ENCODE measurements at places on chromosomes 2 and 18.

- peak; percentile 72 for DNase-seq
These were observed 32.8 kb upstream of the SLC14A1 start for GRCh38 chr18:45690975-45691815.

GRCh38 chr2:208249296-208249695, 5.6 kb downstream of the IDH1 start:
- DNase-seq = peak; percentile 50

DNA sequence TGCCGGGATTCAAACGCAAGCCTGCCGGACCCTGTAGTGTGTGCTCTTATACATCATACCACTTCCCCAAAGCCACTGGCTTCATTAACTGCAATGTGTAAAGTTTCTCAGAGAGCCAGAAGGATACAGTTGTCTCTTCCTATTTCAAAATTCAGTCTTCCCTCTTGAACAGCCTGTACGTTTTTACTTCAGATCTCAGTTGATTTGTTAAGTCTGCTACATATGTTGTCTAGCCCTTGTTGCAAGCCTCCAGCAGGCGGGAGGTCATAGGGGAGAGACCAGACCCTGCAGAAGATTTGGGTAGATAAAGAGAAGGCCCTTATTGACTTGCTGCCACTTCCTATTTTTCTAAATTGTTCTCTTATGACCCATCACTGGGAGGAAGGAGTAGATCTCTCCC, 56.2 kb downstream of the ARHGEF33 start:
- no peak for DNase-seq

DNA sequence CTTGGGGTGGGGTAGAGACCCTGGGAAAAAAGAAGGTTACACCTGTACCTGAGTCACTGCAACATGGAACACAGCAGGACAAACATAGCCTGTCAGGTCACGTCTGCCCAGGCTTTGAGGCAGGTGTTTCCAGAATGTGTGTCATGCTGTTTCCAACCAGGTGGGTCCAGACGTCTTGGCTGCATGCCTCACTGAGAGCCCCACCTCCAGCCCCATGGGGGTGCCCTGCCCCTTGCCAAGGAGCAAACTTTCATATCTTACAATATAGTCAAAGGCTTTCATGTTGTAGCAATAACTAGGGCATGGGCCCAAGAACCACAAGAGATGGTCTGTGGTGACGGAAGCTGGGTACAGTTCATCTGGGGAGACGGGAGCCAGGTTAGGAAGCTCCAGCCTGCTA, 499.7 kb downstream of the BCL11A start:
- no peak for DNase-seq

GRCh38 chr18:75221397-75221796, 10.8 kb downstream of the TSHZ1 start:
- no peak for DNase-seq

DNA sequence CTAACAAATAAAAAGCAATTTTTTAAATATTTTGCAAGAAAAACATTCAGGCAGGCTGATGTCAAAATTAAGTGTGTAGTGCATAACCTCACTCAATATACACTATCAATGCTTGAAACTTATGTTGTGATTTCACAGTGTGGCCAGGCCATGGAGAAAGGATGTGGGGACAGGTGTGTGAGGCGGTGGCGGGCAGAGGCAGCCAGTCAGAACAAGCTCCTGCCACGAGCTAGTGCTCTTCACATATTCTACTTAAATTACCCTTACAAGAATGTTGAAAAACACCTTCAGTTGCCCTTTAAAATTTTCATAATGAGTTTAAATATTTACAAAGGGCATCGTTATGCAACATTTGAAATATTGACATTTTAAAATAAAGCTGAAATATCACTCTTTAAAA, 43.2 kb downstream of the CYB5A start:
- DNase-seq = no peak

GRCh38 chr2:145034511-145034910, 514.6 kb upstream of the ZEB2 start:
- DNase-seq = no peak

DNA sequence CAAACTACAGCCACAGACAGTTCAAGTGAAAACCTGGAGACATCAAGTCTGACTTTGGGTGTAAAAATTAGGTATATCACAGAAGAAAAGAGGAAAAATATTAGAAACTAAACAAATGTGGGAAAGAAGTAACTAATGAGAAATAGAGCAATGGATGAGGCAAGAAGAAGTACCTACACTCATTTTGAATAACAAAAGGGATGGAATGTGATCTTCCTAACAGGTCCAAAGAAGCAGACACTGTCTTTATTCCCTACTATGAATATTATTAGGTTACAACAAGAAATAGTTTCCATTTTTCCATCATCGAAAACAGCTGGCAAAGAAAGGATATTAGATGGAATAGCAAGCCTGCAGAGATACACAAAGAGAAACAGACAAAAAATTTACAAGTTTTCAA, 486.3 kb upstream of the FSHR start:
- no peak for DNase-seq

DNA sequence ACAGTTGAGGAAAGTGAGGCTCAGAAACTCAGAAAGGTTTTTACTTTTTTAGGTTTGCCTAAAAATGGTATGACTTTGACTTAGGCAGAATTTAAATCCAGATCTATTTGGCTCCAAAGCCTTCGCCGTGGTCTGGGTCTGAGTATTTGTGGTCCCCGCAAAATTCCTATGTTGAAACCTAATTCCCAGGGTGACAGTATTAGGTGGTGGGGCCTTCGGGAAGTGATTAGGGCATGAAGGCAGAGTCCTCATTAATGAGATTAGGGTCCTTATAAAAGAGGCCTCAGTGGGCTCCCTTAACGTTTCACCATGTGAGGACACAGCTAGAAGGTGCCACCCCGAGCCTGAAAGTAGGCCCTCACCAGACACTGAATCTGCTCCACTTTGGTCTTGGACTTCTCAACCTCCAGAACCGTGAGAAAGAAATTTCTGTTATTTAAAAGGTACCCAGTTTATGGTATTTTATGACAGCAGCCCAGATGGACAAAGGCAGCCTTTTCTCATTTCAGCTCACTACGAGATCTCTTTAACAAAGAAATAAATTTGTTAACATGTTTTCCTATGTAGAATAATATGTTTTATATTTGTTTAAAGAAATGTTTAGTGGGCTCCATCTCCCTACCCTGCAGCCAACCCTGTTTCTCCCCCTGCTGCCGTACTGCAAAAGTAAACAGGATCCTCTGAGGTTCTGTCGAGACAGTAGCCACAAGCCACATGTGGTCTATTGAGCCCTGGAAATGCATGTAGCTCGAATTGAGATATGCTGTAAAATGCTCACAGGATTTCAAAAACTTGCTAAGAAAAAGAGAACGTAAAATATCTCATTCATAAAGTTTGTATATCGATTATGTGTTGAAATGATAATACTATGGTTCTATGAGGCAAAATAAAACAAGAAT, 80.6 kb downstream of the MOGAT1 start:
- DNase-seq = peak; percentile 33

GRCh38 chr18:59900222-59901128, 679 bp downstream of the PMAIP1 start:
- DNase-seq = peak; percentile 89

GRCh38 chr2:202377207-202377761, 1.2 kb downstream of the BMPR2 start:
- peak; percentile 41 for DNase-seq

GRCh38 chr2:66995636-66996035, 401.5 kb upstream of the ETAA1 start:
- DNase-seq = no peak

- DNase-seq = no peak
These were observed 18.5 kb upstream of the YWHAQ start for GRCh38 chr2:9649261-9649660.

DNA sequence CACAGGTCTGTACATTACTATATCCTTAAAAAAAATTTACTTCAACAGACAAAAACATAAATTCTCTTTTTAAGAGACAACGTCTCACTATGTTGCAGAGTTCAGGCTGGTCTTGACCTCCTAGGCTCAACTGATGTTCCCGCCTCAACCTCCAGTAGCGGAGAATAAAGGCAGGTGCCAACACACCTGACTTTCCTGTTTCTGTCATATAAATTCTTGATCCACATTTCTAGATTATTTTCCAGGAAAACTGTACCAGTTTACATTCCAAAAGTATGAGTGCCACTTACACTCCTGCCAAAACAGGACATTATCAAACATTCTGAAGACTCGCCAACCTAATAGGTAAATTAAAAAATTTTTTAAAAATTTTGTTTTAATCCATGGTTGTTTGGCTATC, 48.6 kb downstream of the PUM2 start:
- DNase-seq = no peak

GRCh38 chr2:20933714-20934113, 110.2 kb downstream of the APOB start:
- no peak for DNase-seq

DNA sequence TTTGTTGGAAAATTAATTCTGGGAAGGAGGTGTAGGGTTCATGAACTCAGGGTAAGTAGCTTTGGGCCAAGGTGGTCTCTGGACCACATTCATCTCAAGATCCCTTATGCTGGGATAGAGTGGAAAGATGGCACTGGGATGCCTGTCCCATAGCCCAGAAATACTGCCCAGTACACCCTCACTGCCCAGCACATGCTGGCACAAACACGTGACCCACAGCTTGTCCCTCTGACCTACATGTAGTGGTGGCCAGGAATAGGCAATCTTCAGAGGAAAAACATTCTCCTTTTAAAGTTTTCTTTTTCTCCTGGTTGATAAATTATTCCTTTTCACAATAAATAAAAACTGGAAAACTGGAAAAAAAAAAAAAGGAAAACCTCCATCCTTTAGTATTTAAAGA, 135.6 kb upstream of the ACAA2 start:
- DNase-seq = no peak

GRCh38 chr18:24678107-24678506, 217.7 kb downstream of the HRH4 start:
- DNase-seq = no peak

- DNase-seq = peak; percentile 14
These were observed 113.7 kb downstream of the BARD1 start for GRCh38 chr2:214695789-214696188.

DNA sequence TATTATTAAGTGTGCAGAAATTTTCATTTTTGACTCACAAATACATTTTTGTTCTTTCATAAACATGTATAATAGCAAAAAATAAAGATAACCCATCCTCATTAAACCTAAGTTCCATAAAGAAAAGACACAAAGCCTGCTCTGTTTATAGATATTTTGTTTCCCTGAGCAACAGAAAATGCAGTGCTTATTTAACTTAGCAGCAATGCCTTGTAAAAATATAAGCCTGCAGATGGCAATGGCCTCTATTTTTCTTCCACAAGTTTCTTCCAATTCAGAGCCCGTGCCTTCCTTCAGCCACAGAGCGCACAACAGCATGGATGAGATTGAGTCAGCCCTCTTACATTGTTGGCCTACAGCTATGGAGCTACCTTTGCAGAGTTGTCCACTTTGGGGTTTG, 43.6 kb downstream of the PKP4 start:
- no peak for DNase-seq

GRCh38 chr2:14978845-14979244, 346.3 kb downstream of the LRATD1 start:
- DNase-seq = no peak

GRCh38 chr2:11090187-11090586, 65.1 kb upstream of the SLC66A3 start:
- DNase-seq = no peak

DNA sequence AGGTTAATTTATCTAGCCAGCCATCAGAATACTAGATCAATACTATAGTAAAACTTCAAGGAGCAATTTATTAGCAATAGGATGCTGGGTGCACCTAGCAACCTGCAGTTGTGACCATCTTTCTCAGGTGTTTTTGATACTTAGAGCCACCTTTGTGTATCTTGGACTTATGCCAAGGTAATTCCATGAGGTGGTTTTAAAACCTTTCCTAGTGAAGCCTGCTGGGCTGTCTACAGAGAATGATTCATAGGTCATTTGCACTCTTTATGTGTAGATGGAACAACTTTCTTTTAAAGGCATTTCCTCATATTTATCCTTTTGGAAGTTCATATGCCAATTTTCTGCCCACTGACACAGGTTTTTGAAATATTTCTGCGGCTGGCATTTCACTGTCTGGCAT, 1030.1 kb upstream of the POU3F3 start:
- peak; percentile 3 for DNase-seq

- no peak for DNase-seq
These were observed 8.5 kb downstream of the FAM117B start for GRCh38 chr2:202643012-202643858.

- no peak for DNase-seq
These were observed 17.7 kb upstream of the ATP6V1B1 start for GRCh38 chr2:70918016-70918415.

DNA sequence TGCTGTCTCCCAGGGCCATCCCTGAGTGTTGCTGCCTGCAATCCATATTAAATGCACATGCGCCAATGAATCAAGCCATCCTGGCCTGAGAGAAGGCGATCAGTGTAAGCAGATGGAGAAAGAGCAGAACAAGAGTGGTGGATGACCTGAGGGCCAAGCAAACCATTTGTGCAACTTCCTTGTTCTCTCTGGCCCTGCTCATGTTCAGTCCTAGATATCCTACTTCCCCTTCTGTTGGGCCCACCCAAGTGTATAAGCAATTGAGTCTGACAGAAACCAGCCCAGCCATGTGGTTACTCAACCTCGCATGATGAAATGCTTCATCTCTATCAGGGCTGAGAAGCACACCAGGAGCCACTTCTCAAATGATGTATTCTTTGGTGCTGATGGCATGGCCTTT, 383.1 kb upstream of the ID2 start:
- DNase-seq = no peak

DNA sequence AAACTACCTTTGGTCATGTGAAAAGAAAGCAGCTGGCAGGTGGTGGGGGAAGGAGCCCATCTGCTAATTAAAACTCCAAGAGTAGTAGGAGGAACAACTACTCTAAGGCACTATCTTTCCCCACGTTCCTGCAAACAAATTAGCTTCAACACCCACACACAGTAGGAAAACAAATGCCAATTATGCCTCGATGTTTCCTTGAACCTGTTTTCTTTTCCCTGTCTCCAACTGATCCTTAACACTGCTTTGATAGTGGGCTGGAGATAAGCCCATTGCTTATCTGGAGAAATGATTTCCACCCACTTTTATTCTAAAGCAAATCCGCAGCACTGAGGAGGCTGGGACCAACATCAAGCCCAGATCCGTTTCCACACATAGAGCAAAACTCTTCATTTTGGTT, 36.0 kb downstream of the DDX18 start:
- DNase-seq = no peak

GRCh38 chr2:130355578-130356431, at the start of gene PTPN18:
Gene PTPN18, plus strand, starts transcription at chr2:130356056. Its CDS starts 52 bp downstream, at chr2:130356108.
- peak; percentile 89 for DNase-seq

DNA sequence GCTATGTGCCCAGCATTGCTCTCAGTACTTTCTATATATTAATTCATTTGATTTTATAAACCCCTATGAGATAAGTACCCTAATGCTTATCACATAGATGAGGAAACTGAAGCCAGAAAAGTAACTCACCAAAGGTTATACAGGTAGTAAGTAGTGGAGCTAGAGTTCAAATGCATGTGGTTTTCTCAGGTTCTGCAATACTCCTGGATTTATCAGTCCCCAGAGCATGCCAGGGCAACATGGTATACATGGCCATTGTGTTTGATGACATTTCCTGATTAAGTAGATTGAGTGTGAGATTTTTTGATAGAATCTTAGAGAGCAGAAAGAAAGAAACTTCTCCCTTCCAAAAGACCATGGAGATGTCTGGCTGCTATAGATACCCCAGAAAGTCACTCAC, 233.1 kb downstream of the IKZF2 start:
- no peak for DNase-seq

- no peak for DNase-seq
These were observed 8.7 kb downstream of the EPHA4 start for GRCh38 chr2:221563270-221563985.

GRCh38 chr2:29215739-29216608, 100.8 kb downstream of the CLIP4 start:
- no peak for DNase-seq

GRCh38 chr18:3046216-3046808, 33.4 kb upstream of the LPIN2 start:
- no peak for DNase-seq

GRCh38 chr2:8536686-8537561, 144.9 kb upstream of the ID2 start:
- no peak for DNase-seq

All from iris pigment epithelial cell (primary cell).